ENCODE measurements at places on chromosomes 7 and 10.
A peak's percentile ranks its signal among the peaks of the same experiment; 100 is the strongest.

DNA sequence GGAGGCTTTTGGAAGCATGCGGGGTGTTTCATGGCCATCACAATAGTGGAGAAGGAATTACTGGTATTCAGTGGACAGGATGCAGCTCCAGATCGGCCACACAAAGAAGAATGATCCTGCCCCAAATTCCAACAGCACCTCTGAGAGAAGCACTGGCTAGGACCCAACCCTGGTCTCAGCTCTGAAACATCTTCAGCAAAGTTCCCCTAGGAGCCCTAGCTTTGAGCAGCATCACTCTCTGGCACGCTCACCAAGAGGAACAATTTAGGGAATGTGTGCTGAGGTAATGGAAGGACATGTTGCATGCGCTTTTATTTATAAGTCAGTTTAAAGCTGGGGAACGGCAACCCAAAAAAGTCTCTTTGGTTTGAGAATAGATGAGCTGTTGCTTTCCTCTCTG is 5.5 kb upstream of the OPN1SW start:
- no peak for DNase-seq

GRCh38 chr10:72083790-72084459 is 4.4 kb downstream of the SPOCK2 start:
- DNase-seq, result peak; percentile 74

DNA sequence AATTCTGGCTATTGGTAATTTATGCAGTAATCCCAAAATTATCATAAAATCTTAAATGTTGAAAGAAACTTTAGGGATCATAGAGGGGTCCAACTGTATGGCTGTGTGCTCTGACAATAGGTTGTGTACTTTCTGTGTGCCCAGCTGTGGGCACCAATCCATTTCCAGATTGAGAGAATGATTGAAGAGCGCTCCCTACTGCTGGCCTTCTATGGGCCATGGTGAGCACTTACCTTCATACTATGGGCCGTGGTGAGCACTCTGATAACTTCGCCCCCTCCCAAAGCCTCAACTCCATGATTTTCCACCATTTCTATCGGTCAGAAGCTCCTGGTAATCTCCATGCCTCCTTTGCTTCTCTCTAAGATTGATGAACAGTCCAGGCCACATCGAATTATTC is 118.6 kb downstream of the STRA8 start:
- no peak for DNase-seq

- no peak for DNase-seq
Observed at GRCh38 chr10:1394155-1394912, 338.1 kb downstream of the WDR37 start.

GRCh38 chr10:124166431-124167125 is 73.2 kb upstream of the CHST15 start:
- peak; percentile 26 for DNase-seq

- DNase-seq, result peak; percentile 48
Observed at GRCh38 chr7:117872561-117873309, 506 bp downstream of the CTTNBP2 start.

DNA sequence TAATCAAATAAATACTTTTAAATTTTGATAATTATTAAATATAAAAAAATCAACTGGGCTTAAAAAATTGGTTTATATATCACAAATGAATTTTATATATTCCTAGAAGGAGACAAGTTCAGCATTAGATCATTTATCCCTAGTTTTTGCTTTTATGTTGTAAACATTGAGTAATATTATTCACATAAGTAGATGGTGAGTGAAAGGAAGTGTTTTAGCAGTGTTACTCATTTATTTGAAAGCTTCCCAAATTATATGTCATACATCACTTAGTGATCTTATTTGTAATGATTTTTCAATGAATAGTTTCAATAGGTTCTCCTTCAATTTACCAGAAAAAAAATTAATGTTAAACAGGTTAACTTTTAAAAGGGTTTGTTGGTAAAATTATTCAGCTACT is 15.8 kb downstream of the KLLN start:
- DNase-seq, result no peak

GRCh38 chr10:71211775-71212317 is 524 bp upstream of the UNC5B start:
- DNase-seq, result peak; percentile 49

DNA sequence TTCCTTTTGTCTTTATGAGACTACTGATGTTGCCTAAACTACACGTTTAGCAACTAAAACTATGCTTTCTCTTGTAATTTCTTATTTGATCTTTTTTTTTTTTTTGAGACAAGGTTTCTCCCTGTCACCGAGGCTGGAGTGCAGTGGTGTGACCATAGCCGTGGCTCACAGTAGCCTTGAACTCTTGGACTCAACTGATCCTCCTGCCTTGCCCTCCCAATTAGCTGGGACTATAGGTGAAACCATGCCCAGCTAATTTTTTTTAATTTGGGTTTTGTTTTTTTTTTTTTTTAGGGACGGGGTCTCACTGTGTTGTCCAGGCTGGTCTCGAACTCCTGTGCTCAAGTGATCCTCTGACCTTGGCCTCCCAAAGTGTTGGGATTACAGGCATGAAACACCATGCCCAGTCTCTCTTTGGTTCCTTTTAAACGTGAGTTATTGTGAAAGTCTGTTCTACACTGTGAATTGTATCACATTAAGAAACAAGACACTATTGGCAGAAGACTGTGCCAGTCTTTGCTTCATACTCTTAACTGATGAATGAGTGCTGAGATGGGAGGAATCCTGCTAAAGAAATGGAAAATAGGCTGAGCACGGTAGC is 6.4 kb downstream of the TMEM248 start:
- no peak for DNase-seq
